Placental epithelial cell (primary cell): ENCODE measurements at places on chromosomes 1 and 21. TPM values are rescaled to one million over a fixed set of nuclear protein-coding genes. Genes with fewer than 3 reads are reported as not detected.

EPHA8 gene
- not detected in 2 replicates for total RNA-seq

CATSPERE gene
- total RNA-seq, result 1.8 and 2.4 TPM in 2 replicates

SMIM12 gene
- total RNA-seq, result 15.3 and 25.7 TPM in 2 replicates

HSD3B1 gene
- total RNA-seq, result 0.87 TPM in 1 of 2 replicates, not detected in the other

AMIGO1 gene
- total RNA-seq, result 0.65 and 0.79 TPM in 2 replicates

LCE3D gene
- total RNA-seq, result not detected in 2 replicates

TAS1R3 gene
- total RNA-seq, result 0.11 and 0.39 TPM in 2 replicates

CORT gene
- 0.11 and 0.79 TPM in 2 replicates for total RNA-seq

OLIG1 gene
- total RNA-seq, result not detected in 2 replicates

DNAJC6 gene
- total RNA-seq, result 2.4 and 6.2 TPM in 2 replicates

ARHGEF16 gene
- 0.39 and 4.1 TPM in 2 replicates for total RNA-seq

GJC2 gene
- 0.79 and 2.1 TPM in 2 replicates for total RNA-seq

A3GALT2 gene
- total RNA-seq, result not detected in 2 replicates

SELP gene
- total RNA-seq, result not detected in 2 replicates

PEX11B gene
- 29.1 and 30.7 TPM in 2 replicates for total RNA-seq

LIPI gene
- not detected in 2 replicates for total RNA-seq

AJAP1 gene
- under 0.01 and 0.39 TPM in 2 replicates for total RNA-seq

EXO1 gene
- total RNA-seq, result 11.4 and 11.9 TPM in 2 replicates

CTSS gene
- 0.65 and 1.2 TPM in 2 replicates for total RNA-seq

SPATA17 gene
- 0.87 and 1.2 TPM in 2 replicates for total RNA-seq
